ENCODE measurements at places on chromosomes 16 and 17.

- DNase-seq, result no peak
These were observed 682.4 kb downstream of the KCNJ18 start for GRCh38 chr17:22374741-22375140.

DNA sequence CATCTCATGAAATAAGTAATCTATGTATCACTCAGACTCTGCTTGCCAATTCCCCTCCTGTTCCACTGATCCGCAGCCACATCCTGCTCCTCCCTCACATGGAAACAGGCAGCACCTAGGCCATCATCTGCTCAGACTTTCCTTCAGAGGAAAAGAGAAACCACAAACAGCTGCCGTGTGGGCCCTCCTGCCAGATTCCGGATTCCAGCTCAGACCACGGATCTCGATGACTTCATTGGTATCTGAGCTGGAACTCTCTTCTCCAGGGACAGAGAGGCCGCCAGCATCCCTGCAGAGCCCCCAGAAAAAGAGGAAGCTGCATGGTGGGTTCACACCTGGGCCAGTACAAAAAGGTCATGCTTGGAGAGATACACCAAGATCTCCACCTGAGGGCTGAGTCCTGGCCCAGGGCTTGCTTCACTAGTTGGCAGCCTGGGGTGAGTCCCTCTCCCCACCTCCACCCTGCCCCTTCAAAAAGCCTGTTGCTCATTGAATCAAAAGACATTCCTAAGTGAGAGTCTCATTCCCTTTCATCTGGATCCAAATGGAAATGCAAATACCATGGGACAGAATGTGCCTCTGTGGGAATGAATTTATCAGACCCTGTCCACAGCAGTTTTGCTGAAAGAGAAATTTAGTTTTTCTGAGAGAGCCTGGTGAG is 47.2 kb downstream of the HOXB1 start:
- peak; percentile 15 for DNase-seq

DNA sequence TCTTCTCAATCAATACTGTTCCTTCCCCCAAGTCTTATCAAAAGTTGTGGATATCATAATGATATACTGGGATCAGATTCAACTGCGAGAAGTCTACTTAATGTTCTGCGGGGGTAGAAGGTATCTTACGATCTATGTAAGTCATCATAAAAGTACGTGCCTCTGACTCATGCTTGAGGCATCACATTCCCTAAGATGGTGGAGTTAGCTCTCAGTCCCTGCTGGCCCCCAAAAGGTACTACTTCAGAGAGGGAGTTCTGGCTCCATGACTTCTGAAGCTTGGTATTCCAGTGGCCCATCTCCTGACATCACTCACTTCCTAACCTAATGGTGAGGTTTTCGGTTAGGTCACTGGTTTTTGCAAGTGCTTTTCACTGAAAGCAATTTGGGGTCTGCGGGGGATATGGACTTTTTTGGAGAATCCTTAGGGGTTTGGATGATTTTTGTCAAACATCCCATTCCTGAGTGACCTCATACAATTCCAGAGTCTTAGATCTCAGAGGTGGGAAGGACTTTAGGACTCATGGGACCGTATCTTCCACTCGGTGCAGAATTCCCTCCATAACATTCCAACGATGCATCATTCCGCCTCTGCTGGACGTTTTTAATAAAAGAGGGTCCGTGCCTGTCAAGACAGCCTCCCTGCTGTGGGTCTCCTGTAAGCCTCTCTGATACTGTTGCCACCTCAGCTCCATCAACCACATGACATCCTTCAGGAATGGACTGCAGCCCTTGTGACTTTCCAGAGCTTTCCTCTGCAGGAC is 74.3 kb downstream of the DYNLRB2 start:
- no peak for DNase-seq

DNA sequence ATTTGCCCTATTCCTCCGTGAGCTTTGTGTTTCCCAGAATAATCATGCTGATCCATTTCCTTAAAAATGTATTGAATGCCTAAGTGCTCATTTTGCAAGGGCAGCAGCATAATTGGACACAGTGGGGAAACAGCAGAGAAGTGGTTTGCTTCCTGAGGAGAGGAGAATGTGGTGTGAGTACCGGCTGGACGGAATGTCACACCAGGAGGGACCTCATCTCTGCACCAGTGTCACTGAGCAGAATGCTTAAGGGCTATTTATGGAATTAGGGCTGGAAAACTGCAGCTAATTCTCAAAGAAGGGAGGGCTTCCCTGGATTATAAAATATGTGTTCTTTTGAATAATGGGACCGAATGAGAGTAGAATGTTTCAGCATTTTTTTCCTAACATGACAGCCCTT is 1100.6 kb upstream of the RBFOX1 start:
- DNase-seq, result no peak

GRCh38 chr17:34378664-34379101 is 15.7 kb upstream of the CCL1 start:
- DNase-seq, result no peak

DNA sequence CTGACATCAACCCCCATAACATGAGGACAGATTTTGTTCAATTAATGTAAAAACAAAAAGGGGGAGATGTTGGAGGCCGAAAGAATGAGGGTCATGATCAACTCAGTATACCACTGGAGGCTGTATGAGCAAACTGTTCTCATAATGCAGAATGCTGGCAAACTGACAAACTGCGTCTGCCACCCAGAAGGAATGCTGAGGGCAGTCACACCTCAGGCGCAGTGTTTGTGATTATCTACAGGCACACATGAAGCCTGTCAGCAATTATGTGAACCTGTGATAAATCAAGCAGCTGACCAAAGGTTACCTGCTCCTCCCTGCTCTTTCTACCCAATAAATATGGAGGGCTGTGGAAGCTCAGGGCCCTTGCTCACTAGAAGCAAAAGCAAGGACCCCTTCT is 27.3 kb downstream of the CD300LG start:
- no peak for DNase-seq

GRCh38 chr17:73231395-73231794 is 30.3 kb downstream of the CPSF4L start:
- no peak for DNase-seq

DNA sequence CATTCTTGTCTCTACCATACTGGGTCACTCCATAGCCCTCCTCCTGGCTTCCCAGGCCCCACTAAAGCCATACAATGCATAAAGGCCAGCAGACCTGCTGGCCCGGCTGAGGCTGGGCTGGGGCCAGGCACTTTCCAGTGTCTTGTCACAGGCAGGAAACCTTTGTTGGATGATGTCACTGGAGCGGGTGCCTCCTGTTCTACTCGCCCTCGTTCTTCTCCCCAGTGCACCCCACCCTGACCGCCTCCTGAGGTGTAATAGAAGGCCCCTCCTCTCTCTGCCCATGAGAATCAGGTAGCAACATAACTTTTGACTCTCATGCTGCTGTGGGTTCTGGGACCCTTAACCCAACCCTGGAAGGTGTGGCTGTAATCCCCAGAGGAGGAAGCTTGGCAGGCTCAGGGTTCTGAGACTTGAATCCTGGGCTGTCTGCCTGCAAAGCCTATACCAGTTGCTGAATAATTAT is 54.2 kb upstream of the IL34 start:
- no peak for DNase-seq

GRCh38 chr17:54736573-54736972 is 164.1 kb upstream of the TOM1L1 start:
- no peak for DNase-seq

- no peak for DNase-seq
These were observed 9.2 kb upstream of the CCL22 start for GRCh38 chr16:57349212-57350031.

All from CD4-positive, alpha-beta T cell treated with Interleukin-17A for 4 hours (primary cell).